ENCODE measurements at places on chromosomes 5 and 9.

- DNase-seq = no peak
These were observed 83.5 kb upstream of the HSPA9 start for GRCh38 chr5:138658676-138659075.

- DNase-seq = no peak
These were observed 198.1 kb downstream of the CSNK1G3 start for GRCh38 chr5:123710031-123710430.

DNA sequence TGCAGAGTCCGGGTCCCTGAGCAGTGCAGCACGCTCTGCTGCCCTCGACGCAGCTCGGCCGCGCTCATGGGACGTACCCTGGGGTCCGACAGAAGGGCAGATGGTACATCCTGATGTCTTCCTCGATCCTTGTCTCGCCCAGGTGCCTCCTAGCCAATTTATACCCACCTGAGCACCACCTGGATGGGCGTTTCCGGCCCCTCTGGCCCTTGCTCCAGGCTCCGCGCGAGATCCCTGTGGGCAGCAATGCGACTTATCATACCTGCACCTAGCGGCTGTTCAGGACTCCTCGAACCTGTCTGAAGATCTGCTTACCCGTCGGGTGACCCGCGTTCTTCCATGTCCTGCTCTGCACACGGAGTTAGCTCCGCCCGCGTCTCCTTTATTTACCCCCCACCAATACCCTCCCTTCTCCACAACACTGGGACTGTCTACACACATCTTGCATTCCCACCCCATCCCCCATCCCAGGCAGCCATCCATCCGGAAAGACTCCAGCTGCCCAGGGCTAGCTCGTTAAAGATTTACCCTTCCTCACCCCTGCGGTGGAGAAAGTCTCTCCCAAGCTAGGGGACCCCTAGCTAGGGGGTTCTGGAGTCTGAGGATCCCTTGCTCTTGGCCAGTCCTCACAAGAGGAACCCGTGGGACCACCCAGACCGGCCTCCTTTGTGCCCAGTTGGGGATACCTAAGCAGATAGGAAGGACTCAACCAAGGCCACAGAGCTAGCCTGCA lies at the start of gene KIF12:
KIF12 (minus strand) TSS at position 357 of the 733 bp plus-strand sequence; CDS start at position 341, 16 bp downstream.
- no peak for DNase-seq

DNA sequence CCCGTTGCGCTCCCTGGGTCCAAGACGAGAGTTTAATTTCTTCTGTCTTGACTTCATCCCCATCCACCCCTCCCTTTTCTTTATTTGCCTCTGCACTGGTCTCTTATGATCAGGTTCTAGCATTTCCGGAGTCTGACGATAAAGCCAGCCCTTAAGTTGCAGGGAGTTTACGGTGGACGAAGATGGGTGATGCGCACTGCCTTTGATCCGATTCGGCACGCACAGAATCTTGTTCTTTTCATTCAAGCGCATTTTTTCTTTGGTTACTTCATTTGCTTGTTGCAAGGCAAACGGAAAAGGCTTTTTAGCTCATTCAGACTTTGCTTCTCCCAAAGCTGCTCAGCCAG lies 488 bp upstream of the MCTP1 start:
- DNase-seq = no peak

DNA sequence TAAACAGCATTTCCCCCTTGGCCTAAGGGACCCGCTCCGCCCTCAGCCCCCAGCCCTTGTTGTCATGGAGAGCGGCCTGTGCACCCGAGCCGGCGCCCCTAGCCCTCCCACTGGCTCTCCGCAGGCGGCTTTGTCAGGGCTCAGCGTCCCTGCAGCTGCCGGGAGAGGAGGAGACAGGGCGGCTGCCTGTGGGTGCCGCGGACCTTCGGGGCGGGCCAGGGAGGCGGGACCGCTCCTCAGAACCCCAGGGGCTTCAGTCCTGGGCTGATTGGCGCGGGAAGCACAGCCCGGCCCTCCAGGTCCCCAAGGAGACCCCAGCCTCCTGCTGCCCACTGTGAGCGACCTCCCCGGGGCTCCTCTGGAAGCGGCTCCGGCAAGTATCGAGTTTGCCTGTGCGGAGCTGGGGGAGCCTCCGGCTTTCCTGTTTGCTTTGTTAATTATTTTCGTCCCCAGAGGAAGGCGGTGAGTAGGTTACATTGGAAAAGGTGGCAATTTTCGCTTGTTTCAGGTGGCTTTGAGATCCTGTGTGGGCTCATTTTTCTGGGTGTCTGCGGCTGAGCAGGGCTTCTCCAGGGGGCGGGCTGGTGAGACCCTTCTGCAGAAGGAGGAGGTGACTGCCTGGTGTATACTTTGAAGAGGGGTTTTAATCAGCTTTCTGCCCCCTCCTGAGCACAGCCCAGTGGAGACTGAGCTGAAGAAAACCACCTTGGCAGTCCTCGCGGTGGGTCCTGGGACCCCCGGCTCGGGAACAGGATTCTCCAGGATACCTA lies at the start of gene FGD3:
FGD3 (plus strand) TSS at position 256 of the 770 bp plus-strand sequence. CDS start 28,734 bp downstream, outside the sequence.
- DNase-seq = no peak

DNA sequence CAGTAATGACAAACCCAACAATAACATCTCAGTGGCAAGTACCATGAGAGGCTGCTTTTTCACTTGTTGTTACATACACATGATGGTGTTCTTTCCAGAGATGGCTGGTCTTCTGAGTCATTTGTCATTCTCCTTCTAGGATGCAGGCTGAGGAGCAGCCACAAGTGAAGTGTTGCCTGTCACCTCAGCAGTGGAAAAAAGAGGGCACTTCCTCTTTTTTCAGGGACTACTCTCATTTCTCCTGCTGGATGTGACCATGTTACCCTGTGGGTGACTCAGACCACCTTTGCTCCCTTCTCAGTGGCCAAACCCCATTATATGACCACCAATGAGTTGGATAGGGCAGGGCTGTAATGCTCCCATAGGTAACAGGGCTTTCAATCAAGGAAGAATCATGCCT lies 587.0 kb upstream of the ADAMTS16 start:
- no peak for DNase-seq

Measured in stimulated activated CD4-positive, alpha-beta T cell treated with anti-CD3 and anti-CD28 coated beads, Interleukin-1b, Interleukin-23, amount 100 ng/mL, for 1 hour (primary cell).